H4 (cell line): ENCODE measurements at places on chromosomes 2 and 18.

GRCh38 chr2:14513903-14514302 is 118.6 kb upstream of the LRATD1 start:
- no peak for DNase-seq

DNA sequence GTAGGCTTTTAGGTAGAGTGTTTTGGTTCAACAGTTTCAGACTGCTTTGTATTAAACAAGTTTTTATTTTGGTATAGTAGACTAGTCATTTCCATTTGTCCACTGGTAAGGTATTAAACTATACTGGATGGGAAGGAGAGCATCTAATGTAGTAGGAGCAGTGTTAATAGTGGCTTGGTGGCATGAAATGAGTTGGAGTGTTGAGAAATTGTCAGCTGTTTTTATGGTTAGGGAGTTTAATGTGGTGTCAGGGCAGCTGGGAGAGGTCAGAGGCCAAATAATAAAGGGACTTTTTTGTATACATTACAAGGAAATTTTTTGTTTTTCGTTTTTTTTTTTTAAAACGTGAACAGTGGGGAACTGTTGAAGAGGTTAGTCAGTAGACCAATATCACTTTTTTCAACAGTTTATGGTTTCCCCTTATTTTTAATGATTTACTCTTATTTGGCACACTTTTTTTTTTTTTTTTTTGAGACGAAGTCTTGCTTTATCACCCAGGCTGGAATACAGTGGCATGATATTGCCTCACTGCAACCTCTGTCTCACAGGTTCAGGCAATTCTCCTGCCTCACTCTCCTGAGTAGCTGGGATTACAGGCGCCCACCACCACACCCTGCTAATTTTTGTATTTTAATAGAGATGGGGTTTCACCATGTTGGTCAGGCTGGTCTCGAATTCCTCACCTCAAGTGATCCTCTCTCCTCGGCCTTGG is 21.2 kb downstream of the ACTR3 start:
- no peak for DNase-seq

DNA sequence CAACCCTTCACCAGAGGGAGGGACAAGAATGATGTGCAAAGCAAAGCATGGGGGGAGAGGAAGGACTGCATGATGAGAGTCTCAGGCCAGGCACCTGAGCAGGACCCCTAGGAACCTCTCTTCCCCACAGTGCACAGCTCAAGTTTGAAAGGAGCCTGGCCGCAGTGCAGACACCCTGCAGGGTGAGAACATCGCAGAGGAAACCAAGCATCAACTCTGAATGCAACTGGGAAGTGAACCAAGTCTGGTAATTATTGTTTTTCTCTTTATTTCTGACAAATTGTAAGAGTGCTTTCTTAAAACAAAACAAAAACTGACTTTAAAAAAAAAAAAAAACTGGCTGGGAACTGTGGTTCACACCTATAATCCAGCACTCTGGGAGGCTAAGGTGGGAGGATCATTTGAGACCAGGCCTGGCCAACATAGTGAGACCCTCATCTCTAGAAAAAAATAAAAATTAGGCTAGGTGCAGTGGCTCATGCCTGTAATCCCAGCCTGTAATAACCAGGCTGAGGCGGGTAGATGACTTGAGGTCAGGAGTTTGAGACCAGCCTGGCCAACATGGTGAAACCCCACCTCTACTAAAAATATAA is 15.3 kb downstream of the NPC1 start:
- DNase-seq: no peak

DNA sequence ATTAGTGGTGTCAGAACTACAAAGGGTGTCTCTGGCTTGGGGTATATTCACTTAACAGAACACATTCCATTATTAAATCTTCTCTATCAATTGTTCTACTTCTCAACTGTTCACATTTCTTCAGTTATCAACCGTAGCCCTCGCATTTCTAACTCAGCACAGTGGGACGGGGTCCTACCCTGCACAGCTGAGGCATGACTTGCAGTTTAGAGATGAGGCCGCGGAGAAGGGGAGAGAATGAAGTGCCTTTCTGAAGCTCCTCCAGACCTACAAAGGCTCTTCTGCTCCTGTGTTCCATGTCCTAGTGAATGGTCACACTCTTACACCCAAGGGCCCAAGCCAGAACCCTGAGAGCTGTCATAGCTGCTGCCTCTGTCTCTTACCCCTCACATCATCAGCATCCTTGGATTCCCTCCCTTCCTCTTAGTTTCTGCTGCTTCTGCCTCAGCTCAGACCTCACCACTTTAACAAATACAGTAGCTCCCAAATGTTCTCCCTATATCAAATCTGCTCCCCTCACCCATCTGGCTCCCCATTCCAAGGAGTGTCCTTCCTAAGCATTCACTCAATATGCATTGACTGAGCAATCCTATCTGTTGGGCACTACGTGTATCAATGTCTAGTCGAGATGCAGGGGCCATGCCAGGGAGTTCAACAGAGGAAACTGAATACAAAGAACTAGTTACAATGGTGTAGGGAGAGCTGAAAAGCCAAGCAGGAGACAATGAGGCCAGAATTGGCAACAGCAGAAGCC is 34.3 kb upstream of the MRPL19 start:
- no peak for DNase-seq

GRCh38 chr2:128556633-128557032 is 238.0 kb upstream of the HS6ST1 start:
- no peak for DNase-seq

DNA sequence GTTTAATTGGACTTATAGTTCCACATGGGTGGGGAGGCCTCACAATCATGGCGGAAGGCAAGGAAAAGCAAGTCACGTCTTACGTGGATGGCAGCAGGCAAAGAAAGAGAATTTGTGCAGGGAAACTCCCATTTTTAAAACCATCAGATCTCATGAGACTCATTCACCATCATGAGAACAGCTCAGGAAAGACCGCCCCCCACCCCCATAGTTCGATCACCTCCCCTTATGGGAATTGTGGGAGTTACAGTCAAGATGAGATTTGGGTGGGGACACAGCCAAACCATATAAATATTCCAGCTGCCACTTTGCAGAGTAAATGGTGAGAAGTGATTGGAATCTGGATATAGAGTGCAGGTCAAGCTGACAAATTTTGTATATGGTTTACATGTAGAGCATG is 187.4 kb downstream of the ARL4C start:
- no peak for DNase-seq

DNA sequence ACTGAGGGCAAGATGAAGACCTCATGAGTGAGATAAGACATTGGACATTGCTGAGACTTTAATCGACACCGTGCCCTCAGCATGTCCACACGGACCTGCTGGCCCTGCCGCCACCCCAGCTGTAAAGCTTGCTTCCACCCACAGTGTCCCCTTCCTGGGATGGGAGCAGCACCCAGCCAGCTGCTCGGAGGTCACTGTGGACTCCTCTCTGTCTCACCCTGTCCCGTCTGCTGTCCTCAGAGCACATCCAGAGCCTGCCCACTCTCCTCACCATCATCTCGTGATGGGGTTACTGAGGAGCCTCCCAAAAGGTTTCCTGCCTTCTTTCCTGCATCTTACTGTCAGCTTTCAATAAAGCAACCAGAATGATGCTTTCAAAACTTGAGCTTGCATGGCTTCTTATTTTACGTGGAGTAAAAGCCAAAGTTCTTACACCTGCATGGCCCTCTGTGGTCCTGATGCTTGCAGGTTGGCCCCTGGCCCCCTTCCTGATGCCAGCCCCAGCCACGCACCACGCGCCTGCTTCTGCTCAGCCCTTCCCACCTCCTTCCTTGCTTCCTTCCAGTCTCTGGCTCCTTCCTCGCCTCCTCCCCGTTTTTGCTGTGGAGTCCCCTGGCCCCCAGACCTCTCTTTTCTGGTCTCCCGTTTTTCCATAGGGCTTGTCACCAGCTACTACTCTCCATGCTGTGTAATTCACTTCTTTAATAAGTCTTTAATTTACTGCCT is 67.0 kb downstream of the DGKD start:
- DNase-seq: no peak

DNA sequence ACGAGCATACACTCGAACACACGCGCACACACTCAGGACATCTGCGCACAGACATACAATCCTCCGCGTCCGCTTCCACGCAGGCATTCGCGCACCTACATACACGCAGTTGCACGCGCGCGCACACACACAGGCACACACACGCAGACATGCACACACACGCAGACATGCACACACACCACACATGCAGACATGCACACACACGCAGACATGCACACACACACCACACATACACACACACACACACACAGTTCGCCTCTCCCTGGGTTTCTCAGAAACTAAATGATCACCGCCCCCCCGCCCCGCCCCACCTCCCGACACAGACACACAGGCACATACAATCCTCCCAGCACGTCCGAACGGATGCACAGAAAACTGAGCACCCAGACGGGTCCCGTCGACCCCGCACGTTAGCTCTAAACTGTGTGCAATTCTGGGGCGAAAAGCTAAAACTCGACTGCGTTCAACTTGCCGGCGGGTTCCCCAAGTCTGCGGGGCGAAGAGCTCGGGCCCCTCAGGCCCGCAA is 1.0 kb downstream of the EPHA4 start:
- DNase-seq: peak; percentile 15

- no peak for DNase-seq
Observed at GRCh38 chr18:46253498-46253897, 149.3 kb downstream of the HAUS1 start.

- DNase-seq: no peak
Observed at GRCh38 chr2:112529757-112530156, 12.5 kb upstream of the POLR1B start.

GRCh38 chr2:121778741-121779487 is 23.5 kb downstream of the TSN start:
- DNase-seq: no peak

DNA sequence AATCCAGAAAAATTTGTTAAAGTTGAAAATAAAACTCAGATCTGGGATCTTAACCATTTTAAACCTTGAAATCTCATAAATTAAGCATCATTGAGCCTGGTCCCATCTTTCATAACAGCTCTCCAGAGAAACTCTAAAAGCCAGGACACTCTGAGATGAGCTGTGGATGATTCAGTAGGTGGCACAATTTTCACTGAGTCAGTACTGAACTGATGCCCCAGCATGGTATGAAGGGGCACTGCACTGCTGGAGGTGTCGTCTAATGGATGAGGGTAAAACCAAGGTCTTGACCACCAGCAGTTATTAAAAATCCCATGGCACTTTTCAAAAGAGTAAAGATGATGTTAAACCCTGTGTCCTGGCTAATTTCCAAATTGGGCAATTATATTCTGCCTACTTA is 170.6 kb downstream of the FIGN start:
- DNase-seq: no peak

DNA sequence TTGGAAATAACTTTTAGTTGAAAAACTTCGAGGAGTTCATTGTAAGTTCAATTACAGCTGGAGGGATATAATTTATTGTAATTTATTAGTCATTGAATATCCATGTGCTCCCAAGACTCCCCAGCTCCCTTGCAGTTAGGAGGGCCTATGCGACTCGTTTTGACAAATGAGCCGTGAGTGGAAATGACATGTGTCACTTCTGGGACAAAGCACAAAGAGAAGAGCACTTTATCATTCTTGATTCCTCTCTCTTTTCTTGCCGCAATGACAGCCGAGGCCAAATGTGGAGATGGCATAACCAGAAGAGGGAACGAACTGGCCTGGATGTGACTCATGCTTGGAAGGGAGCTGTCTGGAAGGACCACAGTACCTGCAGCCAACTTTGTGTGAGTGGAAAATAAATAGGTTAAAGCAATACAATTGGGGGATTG is 44.2 kb upstream of the ITSN2 start:
- DNase-seq: no peak

- DNase-seq: no peak
Observed at GRCh38 chr2:144467502-144468137, 52.3 kb downstream of the ZEB2 start.

- DNase-seq: no peak
Observed at GRCh38 chr2:84694088-84694622, 177.9 kb downstream of the DNAH6 start.

DNA sequence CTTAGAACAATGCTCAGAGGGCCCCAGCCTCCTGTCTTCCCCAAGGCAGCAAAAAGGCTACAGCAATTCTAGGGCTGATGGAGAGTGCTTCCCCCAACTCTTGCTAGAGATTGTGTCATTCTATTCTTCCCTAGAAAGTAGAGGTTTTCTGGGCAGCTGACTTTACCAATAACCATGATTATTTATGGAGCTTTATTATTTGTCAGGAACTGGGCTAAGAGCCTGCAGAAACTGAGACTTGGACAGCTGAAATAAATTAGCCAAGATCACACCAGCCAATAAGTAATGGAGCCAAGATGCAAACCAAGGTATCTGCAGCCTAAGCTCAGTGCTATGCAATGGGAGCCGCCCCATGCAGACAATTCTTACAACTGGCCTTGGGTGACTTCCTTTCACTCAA is 84.8 kb downstream of the CCBE1 start:
- DNase-seq: no peak

DNA sequence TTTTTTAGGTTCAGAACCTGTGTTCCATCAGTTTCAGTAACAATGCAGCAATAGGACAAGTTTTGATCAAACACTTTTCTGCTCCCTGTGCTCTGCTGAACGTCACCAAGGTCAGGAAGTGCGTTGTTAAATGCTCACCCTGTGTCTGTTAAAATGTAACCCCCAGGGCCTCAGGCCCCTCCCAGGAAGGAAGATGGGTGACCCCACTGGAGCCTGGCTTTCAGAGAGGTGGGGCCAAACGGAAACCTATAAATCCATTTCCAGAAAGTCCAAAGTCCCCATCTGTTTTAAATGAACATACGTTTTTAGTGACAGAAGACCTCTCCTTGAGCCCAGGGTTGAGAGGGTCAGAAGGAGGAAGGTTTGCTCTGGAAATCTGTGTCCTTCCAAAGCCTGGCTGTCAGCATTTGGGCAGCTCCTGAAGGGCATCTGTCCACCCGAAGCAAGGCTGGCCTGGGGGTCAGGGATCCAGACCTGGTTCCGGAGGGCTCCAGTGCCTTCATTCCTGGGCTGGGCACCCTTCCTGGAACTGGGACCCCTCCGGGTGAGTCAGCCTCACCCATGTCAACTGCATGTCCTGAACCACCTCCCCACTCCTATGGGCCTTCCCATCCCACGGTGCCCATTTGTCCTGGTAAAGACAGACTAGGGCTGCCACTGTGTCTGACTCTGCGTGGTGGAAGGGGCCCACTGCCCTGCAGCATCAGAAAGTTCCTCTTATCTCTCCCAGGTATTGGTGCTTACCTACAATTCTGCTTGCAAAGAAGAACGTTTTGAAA is 117.4 kb upstream of the COPS8 start:
- no peak for DNase-seq

DNA sequence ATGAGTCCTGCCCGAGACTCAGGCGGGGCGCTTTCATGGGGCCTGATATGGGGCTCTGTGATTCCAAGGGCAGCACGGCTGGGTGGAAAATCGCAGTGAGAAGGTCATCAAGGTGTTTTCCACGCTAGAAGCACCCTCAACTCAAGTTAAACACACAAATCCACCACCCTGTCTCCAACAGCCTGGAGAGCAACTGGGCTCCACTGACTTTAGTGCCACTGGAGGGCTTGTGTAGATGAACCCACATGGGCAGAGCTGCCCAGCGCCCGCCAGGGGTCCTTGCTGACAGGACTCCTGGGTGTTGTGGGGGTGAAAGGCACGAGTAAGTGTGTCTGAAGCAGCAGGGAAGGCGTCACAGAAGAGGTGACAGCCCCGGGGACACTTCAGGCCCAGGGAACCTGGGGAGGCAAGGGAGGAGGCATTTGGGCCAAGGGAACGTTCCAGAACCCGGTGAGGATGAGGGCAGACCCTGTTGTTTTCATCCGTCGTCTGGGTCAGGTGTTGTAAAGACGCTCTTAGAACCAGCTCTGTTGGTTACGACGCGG is 51.8 kb upstream of the CTDP1 start:
- no peak for DNase-seq

GRCh38 chr2:10397878-10398277 is 50.2 kb downstream of the ODC1 start:
- no peak for DNase-seq

GRCh38 chr2:21254170-21254965 is 130.6 kb downstream of the TDRD15 start:
- DNase-seq: no peak

- no peak for DNase-seq
Observed at GRCh38 chr2:166193407-166193806, 65.6 kb upstream of the SCN1A start.
